ENCODE measurements at places on chromosomes 3 and 15.

DNA sequence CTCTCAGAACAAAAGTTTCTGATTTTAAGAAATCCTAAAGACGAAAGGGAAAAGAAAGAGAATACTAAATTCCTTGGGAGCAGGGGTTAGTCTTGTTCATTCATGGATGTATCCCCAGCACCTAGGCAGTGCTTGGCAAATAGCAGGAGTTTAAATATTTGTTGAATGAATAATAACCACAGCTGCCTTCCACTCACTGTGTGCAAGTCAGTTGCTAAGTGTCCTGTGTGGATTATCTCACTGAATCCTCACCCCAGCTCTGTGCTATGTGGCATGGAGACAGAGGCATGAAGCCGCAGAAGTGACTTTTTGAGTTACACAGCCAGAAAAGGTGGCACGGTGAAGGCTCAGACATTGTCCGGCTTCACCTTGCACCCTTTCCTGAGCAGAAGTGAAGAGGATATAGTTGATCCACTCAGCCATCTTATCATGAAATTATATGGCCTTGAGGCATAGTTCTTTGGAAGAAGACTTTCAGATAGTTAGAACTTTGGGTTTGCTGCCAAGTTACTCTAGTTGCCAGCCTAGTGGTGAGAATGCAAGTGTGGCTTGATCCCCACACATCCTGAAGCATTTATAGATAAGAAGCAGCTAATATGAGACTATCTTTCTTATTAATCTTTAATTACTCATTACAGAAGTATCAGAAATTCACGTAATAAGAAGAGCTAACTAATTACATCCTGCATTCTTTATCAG lies 355.5 kb downstream of the LRTM1 start:
- DNase-seq = no peak

DNA sequence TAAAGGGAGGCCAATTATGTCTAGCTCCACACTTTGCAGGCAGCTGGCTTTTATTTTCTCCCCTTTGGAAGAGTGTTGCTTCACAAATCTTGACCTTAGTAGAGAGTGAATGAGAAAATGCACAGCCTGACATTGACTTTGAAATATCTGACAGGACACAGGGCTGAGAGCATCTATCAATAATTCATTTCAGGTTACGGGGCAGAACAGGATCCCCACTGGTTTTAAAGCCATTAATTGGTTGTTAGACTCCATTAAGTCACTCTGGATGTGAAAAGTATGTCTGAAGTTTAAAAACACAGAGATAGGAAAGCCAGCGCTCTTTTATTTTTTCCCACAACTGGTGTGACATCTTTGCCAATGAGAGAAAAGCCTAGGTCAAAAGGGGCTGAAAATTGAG lies 251.9 kb upstream of the TMC3 start:
- no peak for DNase-seq

DNA sequence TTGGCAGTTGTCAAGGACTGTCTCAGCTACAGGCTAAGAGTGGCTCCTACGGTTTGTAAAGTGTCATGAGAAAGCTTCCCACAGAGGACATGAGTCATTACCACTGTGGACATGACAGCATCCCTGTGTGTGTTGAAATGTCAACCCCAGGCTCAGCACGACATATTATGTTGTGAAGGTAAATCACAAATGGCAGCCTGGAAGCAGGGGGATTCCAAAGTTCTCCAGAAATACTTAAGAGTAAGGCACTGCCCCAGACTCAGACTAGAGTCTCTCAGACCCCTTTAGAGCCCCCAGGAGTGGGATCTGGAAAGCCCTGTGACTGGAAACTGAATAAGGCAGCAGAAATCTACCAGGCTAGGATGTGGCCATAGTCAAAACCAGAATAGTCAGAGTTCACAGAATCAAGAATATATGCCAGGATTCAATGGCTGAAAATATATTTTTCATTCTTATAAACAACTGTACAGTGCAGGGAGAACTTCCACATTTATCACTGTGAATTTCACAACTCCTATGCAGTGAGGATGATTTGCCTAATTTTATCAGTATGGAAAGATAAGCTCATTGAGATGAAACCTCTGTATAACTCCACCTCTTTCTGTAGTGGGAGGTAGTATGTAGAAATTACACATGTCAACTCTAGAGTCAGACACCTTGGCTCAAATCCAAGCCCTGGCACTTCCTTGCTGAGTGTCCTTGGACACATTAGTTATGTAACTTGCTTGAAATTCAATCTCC lies 237.1 kb upstream of the CFAP20DC start:
- peak; percentile 50 for DNase-seq

DNA sequence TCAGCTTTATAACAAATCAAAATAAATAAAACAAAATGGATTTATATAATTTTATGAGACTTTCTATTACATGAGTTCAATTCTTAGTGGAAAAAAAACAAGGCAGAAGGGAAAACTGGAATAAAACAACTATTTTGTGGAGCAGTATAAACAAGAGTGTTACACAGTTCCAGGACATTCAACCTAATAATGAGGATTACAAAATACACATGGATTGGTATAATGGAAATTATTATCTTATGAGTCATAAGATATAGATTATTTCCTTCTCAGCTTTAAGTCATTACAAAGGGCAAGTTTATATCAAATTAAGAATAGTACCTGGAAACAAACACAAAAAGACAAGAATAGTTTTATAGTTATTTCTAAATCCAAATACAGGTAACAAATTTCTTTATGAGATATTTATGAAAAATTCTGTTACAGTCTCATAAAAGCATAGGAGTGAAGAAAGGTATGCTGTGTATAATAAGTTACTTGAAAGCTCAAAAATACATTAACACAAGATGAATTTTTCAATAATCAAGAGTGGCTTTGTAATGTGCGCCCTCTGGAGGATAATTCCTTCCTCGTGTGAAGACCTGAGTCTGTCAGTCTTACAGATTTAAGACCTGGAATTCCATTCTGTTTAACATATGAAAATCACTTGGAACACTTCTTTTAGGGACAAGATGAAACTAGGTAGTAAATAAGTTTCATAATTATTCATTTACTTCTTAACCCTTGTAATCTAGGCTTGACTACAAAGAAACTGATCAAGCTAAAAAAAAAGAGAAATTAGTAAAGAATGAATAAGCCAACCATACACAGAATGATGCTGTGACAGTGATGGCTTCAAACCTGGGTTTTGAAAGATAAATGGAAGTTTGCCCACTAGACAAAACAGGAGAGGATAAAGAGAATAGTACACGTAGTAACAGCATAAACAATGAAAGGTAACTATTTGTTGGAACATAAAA lies 9.5 kb downstream of the COPS2 start:
- peak; percentile 58 for DNase-seq

DNA sequence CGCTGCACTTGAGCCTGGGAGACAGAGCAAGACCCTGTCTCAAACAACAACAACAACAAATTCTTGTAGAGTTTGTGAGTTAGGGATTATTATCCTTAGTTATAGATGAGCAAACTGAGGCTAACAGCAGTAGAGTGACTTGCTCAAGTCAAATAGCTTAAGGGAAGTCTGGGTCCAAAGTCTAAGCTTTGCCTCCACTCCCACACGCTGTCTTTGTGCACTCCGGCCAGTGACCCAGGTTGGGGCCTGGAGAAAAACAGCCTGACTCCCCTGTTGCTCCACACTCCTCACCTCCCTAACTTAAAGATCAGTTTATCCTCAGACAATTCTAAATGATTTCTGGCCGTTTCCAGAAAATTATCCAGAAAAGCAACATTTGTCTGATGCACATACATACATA lies 9.2 kb upstream of the SIN3A start:
- no peak for DNase-seq

DNA sequence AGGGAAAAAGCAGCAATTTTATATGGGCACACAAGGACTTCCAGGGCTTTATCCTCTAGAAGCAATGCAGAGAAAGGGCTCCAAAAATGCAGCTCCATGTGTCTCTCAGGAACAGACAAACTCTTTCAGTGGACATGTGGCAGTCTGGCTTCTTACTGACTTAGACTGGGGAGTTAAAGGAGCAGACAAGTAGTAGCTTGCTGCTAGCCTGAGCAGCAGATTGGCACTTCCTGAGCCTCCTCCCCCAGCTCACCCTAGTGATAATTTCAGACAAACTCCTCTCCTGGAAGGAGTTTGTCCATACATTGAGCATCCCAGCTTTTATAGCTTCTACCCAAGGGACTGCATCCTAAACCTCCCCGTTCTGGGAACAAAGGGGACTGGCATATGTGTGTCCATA lies 101.7 kb upstream of the MANF start:
- no peak for DNase-seq

DNA sequence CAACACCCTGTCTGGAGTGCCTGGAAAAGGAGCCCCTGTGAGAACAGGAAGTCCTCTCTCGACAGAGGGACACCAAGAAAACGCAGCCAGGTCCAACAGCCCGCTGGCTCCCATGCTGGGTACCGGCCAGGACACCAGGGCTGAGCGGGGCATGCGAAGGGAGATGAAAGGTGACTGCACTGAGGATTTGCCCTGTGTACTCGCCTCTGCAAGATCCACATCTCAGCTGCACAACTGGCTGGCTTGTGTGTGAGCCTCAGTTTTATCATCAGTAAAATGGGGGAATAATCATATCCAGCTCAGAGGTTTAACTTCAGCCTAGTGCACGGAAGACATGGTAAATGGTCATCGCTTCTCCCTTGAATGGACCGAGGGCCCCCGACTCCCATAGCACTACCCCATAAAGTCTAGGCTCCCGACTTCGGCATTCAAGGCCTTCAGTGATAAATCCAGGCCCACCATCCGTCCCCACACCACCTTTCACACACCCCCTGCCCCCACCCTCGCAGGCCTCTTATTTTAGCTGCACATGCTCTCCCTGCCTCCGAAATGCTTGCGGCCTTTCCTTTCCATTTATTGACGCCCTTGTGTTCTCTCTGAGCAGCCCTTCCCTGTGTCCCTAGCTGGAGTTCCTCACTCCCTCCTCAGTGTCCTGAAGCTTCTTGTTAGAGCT lies 15.8 kb downstream of the ISG20 start:
- DNase-seq = no peak

DNA sequence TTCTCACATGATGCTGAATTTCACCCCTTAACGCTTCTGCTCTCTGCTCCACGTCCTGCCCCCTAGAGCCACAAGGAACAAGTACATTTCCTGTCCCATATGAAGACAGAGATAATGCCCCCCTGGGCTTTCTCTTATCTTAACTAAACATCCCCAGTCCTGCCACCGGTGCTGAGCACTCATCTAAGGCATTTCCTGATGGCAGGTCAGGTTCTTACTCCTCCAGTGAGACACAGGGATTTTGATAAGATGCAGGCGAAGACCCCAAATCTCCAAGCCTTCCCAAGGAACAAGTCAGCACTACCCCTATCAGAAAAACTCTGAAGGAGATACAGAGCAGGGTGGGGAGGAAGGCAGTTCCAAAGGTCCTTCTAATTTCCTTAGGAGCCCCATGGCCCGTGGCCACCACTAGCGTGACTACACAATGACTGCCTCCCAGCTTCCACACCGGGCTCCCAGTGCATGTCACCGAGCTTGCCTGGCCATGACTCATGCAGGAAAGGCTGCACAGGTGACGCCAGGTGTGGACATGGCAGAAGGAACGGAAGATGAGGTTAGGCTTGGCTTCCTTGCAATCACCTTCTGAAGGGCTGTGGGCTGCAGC lies 152.9 kb downstream of the XXYLT1 start:
- no peak for DNase-seq

Measured in CD4-positive, alpha-beta T cell treated with Interferon alpha-2 for 1 hour (primary cell).